ENCODE measurements at places on chromosomes 7 and 10.

- no peak for DNase-seq
Observed at GRCh38 chr7:155789001-155789725, 23.1 kb downstream of the SHH start.

DNA sequence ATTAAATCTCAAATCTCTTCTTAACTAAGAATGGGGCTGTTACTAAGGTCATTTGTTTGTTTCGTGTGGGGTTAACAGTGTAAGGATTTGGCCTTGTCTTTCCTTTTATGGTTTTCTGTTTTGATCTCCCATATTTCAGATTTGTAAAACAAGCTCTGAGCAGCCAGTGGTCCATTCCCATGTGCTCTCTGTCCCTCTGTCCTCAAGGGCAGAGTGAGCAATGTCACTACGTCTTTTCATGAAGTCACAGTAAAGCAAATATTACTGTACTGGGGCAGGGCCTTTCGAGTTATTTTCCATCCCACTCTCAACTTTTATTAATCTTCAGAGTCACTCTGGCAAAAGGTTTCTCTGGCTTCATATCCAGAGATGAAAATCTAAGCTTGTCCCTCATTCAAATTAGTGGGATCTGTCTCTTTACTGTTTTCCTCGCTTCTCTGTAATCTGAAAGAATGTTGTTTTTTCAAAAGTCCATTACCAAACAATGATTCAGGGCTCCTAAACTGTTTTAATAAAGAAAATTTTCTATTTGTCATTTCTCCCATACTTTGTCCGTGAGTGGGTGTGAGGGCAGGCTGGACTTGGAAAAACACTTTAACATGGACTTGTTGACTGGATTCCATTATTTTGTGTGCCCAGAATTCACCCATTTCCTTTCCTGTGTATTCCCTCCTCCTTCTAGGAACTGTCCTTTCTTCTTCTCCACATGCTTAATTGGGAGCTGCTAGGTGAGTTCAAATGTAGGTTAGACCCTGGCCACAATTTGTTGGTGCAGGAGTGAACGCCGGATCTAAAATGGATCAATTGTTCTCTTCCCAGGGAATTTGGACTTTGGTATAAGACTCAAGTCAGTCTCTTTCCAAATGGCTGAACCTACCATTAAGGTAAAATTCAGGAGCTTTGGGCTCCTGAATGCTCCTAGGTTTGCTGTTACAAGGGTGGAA is 42.1 kb upstream of the NAMPT start:
- no peak for DNase-seq

- DNase-seq, result no peak
Observed at GRCh38 chr7:156032973-156033372, 220.7 kb upstream of the SHH start.

- DNase-seq, result no peak
Observed at GRCh38 chr10:126673565-126673964, 3.1 kb upstream of the C10orf90 start.

- DNase-seq, result no peak
Observed at GRCh38 chr7:106766551-106766950, 98.5 kb upstream of the PIK3CG start.

- no peak for DNase-seq
Observed at GRCh38 chr10:95308389-95309302, 17.8 kb upstream of the PDLIM1 start.

DNA sequence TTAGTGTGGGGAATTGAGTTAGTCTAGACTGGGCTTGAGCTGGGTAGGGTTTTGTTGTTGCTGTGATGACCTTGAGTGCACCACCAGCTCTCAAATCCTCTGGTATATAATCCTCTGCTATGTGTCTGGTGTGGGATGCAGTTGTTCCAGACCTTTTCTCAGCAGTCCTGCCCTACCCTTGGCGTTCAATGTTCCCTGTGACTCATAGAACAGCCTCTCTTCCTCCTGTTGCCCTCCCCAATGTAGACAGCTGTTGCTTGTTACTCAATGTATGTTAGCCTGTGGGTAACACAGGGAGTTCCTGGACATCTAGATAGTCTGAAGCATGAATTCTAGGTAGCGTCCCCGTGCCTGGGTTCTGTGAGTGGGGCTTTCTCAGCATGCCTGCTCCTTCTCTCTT is 19.8 kb downstream of the ACBD7 start:
- DNase-seq, result peak; percentile 23

- DNase-seq, result no peak
Observed at GRCh38 chr7:128909625-128910568, 612 bp downstream of the KCP start.

GRCh38 chr7:7581531-7582179 is 15.0 kb downstream of the MIOS start:
- DNase-seq, result peak; percentile 68

DNA sequence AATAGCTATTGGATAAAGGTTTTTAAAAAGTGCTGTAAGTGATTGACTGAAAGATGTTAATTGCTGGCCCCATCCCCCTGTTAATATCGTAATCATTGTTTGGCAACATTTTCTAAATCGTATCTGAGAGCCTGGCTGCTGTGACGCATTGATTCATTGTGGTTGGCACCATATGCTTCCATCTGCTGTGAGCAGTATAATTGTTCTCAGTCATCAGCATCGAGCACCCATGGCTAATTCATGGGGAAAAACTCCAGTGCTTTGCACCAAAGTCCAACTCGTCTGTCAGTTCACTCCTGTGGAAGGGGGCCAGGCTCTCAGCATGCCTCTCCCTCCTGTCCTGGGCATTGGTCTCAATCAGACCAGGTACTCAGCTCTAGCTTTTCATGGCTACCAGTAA is 205.2 kb downstream of the STK31 start:
- no peak for DNase-seq

DNA sequence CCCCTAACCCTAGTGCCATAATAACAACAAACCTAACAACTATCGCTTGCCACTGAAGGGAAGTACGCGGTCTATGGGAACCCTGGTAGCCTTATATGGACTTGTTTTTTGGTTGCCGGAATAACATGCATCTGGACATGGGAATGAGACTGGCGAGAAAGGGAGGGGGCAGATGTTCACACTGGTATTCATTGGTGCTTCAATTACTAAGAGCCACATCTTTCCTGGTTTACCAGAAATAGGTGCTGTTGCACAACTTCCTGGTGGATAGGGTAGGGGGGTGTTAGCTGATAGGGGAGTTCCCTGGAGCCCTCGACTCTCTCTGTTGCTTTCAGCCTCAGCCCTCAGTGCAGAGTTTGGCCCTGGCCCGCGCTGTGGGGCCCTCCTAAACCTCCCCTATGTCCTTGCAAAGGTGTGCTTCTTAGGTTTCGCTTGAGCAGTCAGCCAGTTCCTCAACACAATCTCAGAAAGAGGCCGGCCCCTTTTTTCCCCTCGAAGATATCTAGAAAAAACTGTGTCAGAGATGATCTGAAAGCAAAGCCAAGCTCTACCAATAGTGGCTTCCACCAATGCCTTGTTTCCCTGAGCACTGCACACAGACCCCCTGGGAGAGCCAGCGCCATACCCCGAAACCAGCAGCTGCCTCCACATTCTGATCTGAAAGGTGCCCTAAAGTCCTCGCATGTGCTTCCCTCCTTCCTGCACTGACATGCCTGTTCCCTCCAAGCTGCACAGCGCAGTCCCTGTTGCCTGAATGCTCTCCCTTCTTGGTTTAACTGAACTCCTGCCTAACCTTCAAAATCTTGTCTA is 13.5 kb downstream of the TBXAS1 start:
- DNase-seq, result no peak

- DNase-seq, result no peak
Observed at GRCh38 chr7:130883928-130884327, 149.9 kb upstream of the KLF14 start.

DNA sequence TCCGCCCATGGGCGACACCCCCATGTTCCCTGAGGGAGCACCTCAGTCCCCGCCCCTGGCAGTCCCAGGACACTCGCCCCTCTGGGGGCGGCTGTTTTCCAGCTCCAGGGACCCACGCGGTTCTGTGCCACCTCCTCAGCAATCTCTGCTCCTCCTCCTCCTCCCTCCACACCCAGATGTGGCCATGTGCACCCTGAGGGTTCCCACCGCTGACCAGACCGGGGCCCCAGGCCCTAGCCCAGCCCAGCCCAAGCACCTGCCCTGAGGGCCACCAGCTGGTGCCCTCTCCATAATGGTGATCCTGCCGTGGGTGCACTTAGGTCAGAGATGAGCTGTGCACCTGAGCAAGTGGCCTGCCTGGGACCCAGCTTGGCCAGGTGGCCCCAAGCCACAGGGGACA is 25.1 kb downstream of the AP5Z1 start:
- DNase-seq, result no peak

DNA sequence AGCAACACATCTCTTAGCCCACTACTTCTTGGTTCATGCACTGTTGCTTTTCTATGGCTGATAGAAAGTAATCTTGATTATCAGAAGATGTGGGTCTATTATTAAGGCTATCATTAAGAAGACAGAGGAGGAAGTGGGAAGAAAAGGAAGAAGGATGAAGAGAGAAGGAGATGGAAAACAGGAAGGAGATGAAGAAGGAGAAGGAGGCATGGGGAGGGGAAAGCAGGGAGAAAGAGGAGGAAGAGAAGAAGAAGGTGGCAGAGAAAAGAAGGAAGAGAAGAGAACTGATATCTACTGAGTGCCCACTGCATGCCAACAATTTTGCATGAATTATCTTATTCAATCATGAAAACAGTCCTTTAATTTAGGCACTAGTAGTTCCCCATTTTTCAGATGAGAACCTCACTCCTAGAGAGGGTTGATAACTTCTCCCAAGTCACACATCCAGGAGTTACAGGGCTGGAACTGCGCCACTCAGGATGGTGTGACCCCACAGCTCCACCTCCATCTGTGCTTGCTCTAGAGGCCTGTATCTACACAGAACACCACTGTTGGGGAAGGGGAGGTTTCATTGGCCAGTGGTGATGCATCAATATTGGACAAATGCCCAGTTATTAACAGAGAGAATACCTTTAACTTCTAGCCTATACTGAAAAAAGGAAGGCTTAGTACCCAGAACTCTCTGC is 147.4 kb downstream of the CXCL12 start:
- DNase-seq, result no peak

DNA sequence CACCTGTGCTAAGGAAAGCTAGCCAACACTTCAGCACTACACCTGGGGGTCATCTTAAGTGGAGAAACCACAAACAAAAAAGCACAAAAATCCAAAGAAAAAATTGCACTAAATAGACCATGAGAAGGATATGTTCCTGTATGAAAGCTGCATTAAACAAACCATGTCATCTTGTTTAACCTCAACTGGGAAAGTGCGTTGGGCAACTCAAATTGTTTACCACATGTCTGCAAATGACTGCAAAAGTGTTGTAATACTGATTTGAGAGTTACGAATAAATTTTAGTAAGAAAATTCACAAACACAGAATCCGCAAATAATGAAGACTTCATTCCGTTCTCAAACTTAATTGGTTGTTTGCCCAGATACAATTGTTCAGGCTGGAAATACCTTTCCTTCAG is 111.9 kb upstream of the EGFR start:
- DNase-seq, result no peak

DNA sequence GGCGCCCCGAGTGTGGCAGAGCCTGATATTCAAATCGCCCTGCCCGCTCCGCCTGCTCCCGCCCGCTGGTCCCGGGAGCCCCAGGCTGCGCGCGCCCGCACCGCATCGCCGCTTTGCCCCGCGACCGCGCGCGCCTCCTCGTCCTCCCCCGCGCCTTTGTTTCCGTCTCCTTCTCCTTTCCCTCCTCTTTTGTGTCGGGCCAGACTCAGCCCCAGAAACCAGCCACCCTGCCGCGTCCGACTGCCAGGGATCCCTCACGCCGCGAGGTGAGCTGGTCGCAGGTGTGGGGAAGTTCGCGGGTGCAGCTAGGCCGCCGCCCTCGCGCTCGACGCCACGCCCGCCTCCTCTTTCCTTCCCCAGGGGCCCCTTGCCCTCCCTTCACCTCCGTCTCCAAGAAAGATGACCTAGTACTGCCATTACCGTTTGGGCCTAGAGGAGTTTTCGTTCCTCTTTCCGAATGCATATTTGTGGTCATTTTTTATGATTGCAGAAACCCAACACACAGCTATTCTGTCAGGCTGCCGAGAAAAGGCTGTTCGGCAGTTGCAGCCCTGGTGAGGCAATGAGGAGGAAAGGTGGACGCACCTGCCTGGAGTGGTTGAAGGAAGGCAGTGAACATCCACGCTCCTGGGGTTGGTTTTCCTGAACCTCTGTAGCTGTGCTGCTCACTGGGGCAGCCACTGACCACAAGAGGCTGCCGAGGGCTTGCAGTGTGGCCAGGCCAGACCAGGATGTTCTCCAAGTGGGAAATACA is 107.3 kb downstream of the SNX10 start:
- peak; percentile 72 for DNase-seq

GRCh38 chr10:118047157-118047719 is 497 bp upstream of the RAB11FIP2 start:
- no peak for DNase-seq

- DNase-seq, result no peak
Observed at GRCh38 chr10:7438196-7438986, 27.6 kb upstream of the SFMBT2 start.

- no peak for DNase-seq
Observed at GRCh38 chr10:43224321-43224720, 42.5 kb downstream of the RASGEF1A start.

DNA sequence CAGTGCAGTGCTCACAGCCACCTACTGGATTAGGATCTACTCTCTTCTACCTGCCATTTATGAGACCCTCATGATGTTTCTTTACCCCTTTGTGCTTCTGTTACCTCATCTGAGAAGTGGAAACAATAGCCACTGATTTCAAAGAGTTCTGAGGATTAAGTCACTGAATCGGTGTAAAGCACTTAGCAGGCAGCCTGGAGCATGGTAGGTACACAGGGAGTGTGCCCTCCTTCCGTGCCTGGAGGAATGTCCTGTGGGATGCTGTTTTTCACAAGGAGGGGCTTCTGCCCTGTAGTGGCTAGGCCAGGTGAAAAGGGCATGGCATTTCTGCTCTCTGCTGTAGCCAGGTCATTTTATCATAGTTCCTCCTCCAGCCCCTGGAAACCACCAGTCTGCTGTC is 44.6 kb upstream of the C10orf120 start:
- no peak for DNase-seq

GRCh38 chr10:13086056-13086455 is 13.9 kb upstream of the OPTN start:
- no peak for DNase-seq

GRCh38 chr7:391961-392524 is 102.1 kb downstream of the FOXL3 start:
- DNase-seq, result no peak

GRCh38 chr10:28801247-28801646 is 123.9 kb downstream of the BAMBI start:
- no peak for DNase-seq

DNA sequence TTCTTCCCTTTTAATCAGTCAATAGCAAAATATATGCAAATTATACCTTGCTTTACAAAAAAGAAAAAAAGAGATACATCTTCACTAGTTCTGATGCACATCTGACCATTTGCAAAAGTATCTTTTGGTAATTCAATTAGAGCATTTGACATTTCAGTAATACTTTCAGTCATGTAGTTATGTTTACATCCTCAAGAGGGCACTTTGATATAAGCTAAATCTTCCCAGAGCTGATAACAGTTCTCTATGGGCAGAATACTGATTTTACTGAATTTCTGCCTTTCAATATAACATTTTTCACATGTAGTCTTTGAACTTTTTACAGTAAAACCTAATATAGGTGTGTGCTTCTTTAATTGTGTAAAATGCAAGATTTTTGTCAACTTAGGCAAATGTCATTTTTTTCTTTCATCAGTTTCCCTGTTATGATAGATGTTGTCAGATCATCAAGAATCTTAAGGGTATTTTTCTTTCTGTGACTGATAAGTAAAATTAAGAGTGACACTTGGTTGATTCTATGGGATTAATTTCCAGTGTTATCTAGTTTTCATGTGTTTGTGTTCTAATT is 703.5 kb upstream of the SEMA3D start:
- no peak for DNase-seq

- DNase-seq, result no peak
Observed at GRCh38 chr10:92430103-92430502, 139.1 kb downstream of the MARCHF5 start.
